ENCODE measurements at places on chromosomes 1 and 21.

GRCh38 chr1:179731643-179732042 is 11.4 kb upstream of the FAM163A start:
- no peak for DNase-seq

GRCh38 chr1:212228591-212229119 is 56.6 kb upstream of the PPP2R5A start:
- DNase-seq = no peak

DNA sequence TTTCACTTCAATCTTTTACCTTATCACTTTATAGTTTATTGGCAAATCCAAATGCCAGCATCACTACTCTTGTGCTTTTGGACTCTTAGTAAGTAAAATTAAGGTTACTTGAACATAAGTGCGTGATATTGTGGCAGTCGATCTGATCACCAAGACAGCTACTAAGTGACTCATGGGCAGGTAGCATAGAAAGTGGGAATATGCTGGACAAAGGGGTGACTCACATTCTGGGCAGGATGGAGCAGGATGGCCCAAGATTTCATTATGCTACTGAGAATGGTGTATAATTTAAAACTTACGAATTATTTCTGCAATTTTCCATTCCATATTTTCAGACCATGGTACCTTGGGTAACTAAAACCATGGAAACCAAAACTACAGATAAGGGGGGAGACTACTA is 120.2 kb downstream of the ROR1 start:
- DNase-seq = no peak

- no peak for DNase-seq
These were observed 59.8 kb downstream of the CAPN2 start for GRCh38 chr1:223771814-223772770.

- DNase-seq = no peak
These were observed 133.4 kb upstream of the MAP1LC3C start for GRCh38 chr1:242132121-242132817.

- no peak for DNase-seq
These were observed 16.3 kb downstream of the TGFB2 start for GRCh38 chr1:218361298-218362065.

DNA sequence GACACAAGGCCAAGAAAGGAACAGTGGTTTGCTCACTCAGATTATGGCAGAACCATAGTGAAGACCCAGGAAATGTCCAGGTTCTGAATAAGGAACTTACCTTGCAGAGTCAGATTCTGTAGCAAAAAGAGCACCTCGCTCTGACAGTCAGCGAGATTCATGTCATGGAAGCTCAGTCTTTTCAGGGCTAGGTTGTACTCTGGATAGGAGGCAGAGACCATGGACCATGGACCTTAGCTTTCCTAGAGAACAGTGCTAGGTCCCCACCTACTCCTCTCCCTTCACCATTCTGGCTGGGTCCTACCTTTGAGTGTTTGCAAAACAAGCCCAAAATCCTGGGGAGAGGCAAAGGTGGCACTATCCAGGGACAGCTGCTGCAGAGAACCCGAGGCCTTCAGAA is 23.3 kb downstream of the LRRC41 start:
- no peak for DNase-seq

DNA sequence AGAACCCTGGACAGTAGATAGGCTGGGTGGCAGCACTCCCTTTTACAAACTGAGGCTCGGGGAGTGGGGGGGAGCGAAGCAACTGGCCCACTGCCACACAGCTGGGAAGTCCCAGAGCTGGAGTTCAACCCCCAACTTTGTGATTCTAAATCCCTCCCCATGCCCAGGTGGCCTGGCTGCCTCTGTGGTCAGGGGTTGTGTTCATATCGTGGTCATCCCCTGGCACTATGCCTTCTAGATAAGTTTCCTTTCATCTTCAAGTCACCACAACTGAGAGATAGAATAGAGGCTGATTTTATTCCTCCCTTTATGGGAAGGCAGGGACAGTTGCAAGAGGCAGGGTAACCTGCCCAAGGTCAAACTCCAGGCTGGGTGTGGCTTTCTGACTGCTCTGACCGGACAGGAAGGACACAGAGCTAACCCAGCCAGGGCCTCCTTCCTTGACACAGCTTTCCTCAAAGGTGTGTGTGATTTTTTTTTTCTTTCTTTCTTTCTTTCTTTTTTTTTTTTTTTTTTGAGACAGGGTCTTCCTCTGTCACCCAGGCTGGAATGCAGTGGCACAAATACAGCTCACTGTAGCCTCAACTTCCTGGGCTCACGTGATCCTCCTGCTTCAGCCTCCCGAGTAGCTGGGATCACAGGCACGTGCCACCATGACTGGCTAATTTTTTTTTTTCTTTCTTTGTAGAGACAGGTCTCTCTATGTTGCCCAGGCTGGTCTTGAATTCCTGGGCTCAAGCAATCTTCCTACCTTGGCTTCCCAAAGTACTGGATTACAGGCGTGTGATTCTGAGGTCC is 18.4 kb upstream of the TNFRSF1B start:
- DNase-seq = no peak

GRCh38 chr21:35336534-35336933 is 287.4 kb upstream of the RUNX1 start:
- no peak for DNase-seq

- no peak for DNase-seq
These were observed 4.9 kb downstream of the AHDC1 start for GRCh38 chr1:27598902-27599528.

DNA sequence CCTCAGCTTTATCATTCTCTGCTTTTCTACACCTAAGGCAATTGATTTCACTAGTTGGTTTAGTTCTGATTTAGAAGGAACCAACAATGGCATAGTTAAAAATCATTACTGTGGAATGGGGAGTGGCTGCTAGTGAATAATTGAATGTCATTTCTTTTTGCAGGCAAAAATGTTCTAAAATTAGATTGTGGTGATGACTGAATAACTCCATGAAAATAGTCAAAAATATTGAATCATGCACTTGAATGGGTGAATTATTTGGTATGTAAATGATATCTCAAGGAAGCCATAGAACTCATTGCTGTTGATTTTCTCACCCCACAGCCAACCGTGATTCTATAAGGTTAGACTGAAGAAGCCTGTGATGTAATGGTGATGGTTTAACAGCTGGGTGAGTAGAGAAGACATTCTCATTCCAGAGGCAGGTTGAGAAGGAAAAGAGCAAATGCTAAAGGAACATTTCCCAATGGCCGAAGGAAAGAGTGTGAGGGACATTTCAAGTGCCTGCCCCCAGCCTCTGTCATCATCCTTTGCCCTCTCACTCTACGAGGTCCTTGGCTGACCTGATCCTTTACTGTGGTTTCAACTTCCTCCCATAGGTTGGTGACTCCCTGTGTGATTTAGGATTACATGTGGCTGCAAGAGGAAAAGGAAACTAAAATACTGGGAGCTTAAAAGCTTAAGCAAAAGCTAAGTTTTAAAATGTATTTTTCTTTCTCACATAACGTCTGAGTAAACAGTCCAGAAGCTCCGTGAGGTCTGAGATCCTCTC is 12.5 kb downstream of the OVAAL start:
- DNase-seq = no peak

GRCh38 chr1:162861101-162861500 is at the start of gene CCDC190:
Gene CCDC190, minus strand, starts transcription at chr1:162861175. Its CDS starts 1,529 bp downstream, at chr1:162859646.
- DNase-seq = no peak

DNA sequence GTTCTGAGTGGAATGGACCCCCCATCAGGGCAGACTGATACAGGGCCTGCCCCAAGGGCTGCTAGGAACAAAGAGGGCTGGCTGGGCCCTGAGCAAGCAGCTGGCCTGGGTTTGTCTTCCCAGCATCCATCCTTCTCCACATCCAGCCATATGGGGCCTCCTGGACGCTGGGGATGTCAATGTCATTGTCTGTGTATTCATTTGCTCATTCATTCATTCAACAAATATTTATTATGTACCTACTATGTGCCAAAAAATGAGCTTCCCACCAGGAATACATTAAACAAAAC is 15.6 kb upstream of the ECE1 start:
- DNase-seq = no peak

DNA sequence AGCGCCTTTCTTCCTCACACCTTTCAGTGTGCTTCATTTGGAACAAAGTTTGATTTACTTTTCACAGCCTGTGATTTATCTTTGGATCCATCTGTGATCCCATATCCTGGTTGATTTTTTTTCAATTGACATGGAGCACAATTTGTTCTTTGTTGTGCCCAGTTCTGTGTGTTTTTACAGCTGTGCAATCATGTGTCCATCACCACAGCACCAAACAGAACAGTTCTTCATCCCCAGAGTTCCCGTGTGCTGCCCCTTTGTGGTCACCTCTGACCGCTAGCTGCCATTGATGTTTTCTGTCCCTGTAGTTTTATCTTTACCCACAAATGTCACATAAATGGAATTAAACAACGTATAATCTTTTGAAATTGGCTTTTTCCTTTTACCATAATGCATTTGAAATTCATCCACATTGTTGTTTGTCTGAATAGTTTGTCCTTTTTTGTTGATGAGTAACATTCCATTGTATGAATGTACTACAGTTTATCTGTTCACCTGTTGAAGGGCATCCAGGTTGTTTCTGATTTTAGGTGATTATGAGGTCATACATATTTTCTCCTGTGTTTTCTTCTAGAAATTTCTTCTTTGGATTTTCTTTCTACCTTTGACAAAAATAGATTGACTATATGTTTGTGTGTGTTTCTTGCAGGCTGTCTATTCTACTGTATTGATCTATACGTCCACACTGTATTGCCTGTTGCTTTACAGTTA is 17.4 kb downstream of the MIGA1 start:
- no peak for DNase-seq

- no peak for DNase-seq
These were observed 28.5 kb downstream of the SLC16A1 start for GRCh38 chr1:112927462-112927990.

- peak; percentile 41 for DNase-seq
These were observed at the start of gene SAMD11 for GRCh38 chr1:923131-923990. Gene SAMD11, plus strand, starts transcription at chr1:923923. Its CDS starts 509 bp downstream, at chr1:924432.

DNA sequence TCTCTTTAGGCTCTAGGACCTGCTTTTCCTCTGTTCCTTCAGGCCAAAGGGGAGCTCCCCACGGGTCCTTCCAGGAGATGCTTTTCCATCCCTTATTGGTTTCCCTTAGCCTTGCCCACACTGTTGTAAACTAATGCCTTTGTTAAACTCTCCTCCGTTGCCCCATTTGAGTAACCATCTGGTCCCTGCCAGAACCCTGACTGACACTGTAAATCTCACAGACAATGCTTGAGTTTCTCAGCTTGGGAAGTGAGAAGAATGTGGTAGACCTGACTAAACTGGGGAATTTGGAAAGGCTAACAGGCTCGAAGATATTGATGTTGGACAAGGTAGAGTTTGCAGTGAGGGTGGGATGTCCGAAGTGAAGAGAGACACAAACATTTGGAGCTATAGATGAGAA is 11.4 kb downstream of the AKNAD1 start:
- DNase-seq = no peak

GRCh38 chr1:160451119-160451858 is 50.9 kb downstream of the VANGL2 start:
- DNase-seq = no peak

DNA sequence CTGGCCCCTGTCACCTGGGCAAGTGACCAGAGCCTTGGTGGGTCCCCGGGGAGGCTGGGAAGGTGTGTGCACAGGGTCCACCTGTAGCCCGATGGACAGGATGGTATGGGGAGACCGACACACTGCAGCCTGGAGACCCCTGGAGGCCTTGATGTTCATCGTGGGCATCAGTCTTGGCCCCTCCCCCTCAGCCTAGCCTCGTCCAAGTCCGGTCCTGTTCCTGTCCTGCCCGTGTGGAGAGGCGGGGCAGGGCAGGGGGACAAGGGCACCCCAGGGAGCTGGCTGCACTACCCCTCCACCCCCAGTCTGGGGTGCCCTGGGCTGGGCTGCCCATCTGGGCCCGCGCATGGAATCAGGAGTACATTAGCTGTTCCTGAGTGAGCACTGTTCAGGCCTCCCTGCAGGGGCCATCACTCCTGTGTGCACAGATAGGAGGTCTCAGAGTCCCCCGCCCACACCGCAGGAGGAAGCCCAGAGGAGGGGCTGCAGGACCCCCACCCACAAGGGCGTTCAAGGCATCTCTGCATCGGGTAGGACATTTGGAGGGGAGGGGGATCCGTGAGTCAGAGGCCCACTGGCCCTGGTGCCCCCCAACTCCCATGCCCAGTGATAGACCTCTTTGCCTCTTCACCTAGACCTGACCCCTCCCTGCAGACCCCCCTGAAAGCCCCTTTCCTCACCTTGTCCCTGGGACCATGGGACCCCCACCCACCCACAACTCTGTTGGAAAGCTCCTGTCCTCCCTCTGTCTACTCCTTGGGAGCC is 63.2 kb downstream of the WNT9A start:
- DNase-seq = no peak

GRCh38 chr1:170803711-170804110 is 131.6 kb upstream of the MROH9 start:
- no peak for DNase-seq

- no peak for DNase-seq
These were observed 532 bp upstream of the MANEAL start for GRCh38 chr1:37792943-37793686.

DNA sequence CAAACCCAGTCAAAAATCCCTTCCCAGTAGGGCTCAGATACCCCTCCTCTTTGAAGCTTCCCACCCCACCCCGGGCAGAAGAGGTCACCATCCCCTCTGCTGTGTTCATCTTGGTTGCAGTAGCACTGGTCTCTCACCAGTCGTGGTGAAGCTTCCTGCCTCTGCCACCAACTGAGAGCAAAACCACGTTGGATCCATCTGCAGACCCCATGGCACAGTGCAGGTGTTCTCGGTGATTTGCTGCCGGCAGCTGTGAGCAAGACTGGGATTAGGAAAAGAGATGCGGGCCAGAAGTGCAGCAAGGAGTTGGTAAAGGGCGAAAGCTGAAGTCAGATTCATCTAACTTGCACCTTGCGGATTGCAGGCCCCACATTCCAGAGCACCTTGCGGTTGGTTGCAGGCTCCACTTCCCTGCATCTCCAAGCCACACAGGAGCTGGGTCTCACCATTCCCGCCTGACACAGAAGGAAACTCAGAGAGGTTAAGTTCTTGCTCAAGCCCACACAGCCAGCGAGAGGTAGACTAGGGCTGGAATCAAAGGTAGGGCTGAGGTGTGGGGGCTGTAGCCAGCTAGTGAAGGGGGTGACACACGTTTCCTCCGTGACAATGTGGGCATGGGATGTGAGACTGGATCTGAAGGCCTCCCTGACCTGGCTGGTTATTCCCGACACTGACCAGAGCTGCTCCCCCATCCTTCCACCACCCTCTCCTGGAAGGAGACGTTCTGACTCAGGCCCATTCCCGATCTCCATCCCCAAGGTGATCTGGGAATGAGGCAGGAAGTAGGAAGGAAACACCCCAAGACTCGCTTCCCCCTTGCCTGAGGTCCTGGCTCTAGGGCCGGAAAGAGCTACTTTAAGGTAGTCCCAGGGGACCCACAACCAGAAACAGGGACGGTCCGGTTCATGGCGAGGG is 3.3 kb upstream of the FAM110D start:
- DNase-seq = no peak

GRCh38 chr1:16378443-16378842 is 11.4 kb downstream of the SZRD1 start:
- DNase-seq = no peak

DNA sequence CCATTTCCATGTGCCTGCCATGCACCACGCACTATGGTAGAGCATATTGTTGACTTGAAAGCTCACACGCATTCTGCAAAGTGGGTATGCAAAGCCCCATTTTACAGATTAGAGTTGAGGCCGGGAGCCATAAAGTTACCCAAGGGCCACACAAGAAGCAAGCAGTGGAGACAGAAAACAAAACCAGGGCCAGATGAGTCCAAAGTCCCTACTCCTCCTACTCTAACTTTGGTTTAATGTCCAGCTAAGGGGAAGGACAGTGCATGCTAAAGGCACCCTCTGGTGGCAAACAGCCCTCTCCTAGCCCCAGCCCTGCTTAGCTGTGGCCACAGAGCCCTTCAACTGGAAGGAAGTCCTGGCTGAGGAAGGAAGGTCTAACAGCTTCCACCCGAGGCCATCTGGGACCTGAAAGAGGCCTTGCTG is 74.9 kb downstream of the SLC66A1 start:
- DNase-seq = no peak

Data from activated CD4-positive, alpha-beta T cell treated with anti-CD3 and anti-CD28 coated beads, Interleukin-2, amount 50 U/mL, for 24 hours (primary cell).